ENCODE measurements at places on chromosomes 7 and 10.
A peak's percentile ranks its signal among the peaks of the same experiment; 100 is the strongest.

GRCh38 chr7:105640956-105641810, 59.9 kb upstream of the EFCAB10 start:
- no peak for DNase-seq

GRCh38 chr10:6674291-6674690, 94.2 kb upstream of the PRKCQ start:
- DNase-seq: no peak

GRCh38 chr10:114308531-114309363, 69.7 kb downstream of the VWA2 start:
- no peak for DNase-seq

DNA sequence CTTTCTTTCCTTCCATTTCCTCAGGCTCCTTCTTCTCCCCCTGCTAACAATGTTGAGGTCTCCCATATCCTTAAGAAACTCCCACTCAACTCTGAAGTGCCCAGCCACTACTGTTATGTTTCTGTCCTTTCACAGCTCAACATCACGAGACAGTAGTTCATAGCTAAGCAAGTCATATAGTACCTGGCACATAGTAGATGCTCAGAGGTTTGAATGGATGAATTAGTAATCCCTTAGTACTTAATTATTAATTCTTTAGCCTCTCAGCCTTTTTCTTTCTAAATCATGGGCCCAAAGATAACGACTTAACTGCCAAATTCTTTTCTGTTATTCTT, 22.6 kb downstream of the CSGALNACT2 start:
- no peak for DNase-seq

- no peak for DNase-seq
Measured at GRCh38 chr7:100629117-100629716, 12.1 kb downstream of the TFR2 start.

GRCh38 chr7:8442814-8443304, 9.4 kb downstream of the NXPH1 start:
- DNase-seq: no peak

DNA sequence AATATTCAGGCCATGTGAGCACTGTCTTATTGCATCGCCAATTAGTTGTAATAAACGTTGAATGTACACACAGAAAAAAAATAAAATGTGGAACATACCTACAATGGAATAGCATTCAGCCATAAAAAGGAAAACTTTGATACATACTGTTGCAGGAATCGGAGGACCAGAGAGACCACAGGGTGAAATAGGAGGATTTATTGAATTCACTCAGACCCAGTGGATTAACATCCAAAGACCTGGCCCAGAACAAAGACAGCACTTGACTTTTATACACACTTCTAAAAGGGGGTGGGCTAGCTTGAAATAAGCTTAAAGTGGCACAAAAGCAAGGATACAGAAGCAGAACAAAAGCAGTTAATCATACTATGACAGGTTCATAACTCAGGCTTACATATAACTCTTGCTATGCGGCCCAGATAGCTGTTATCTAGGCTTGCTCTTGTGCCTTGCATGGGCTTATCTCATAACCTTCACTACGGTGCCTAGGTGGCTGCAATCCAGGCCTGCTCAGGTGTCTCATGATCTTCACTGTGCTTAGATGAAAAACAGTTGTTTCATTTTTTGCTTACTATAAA, 292.2 kb upstream of the TAC1 start:
- DNase-seq: no peak

GRCh38 chr10:71948496-71949067, 15.6 kb upstream of the CHST3 start:
- no peak for DNase-seq

- DNase-seq: no peak
Measured at GRCh38 chr10:104127411-104127810, 5.4 kb downstream of the SFR1 start.

DNA sequence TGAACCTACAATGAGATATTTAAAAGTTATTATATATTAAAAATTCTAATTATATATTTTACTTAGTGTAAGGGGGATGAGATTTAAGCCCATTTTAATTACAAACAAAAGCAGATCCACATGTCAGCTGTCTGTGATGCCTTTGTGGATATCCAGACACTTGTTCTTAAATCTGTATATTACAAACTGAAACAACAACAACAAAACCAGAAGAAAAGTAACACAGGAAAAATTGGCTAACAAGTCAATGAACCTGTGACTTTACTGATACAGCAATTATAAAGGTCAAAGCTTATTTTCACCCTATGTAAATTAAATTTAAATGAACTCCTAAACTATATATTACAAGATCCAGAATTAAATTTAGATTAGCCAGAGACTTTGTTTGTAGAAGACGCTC, 222.7 kb downstream of the CHCHD3 start:
- DNase-seq: no peak

DNA sequence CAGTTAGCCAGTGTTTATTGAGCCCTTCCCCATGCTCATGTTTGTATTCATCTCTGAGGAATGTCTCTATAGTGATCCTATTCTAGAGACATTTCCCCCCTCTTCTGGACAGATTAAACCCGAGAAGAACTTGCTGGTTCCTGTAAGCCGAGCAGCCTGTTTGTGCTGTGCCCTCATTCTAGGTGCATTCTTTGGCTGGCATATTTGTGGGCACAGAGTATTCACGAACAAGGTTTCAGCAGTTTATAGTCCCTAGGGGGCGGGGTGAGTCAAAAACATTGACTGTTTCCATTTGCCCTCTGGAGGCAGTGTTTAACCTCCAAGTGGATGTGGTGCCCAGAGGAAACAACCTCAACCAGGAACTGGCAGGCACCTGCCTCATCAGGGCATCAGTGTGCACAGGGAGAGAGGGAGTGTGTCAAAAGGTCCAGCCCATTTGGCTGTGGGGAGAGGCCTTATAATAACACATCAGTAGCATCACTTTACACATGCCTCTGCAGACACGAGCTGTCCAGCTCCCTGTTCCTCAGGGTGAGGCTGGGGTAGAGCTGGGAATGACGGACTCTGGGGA, 273.3 kb upstream of the LRGUK start:
- DNase-seq: no peak

DNA sequence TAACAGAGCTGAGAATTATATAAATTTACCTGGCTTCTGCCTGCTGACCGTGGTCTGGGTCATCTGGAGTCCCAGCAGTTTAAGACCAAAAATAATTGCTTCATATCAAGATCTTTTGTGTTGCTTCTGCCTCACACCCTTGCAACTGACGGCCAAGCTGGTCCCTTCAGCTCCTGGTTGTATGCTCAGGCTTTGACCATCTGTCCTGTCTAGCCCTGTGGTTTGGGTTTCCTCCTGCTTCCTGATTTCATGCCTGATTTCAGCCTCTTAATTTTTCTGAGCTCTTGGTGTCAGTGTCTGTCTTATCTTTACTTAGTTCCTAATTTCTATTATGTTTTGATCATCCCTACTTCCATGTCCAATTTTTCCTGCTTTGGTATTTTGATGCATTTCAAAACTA, 87.9 kb upstream of the PLXDC2 start:
- no peak for DNase-seq

- DNase-seq: no peak
Measured at GRCh38 chr10:74342991-74343390, 192.0 kb downstream of the ADK start.

- DNase-seq: no peak
Measured at GRCh38 chr10:110762849-110763211, 108.9 kb upstream of the PDCD4 start.

DNA sequence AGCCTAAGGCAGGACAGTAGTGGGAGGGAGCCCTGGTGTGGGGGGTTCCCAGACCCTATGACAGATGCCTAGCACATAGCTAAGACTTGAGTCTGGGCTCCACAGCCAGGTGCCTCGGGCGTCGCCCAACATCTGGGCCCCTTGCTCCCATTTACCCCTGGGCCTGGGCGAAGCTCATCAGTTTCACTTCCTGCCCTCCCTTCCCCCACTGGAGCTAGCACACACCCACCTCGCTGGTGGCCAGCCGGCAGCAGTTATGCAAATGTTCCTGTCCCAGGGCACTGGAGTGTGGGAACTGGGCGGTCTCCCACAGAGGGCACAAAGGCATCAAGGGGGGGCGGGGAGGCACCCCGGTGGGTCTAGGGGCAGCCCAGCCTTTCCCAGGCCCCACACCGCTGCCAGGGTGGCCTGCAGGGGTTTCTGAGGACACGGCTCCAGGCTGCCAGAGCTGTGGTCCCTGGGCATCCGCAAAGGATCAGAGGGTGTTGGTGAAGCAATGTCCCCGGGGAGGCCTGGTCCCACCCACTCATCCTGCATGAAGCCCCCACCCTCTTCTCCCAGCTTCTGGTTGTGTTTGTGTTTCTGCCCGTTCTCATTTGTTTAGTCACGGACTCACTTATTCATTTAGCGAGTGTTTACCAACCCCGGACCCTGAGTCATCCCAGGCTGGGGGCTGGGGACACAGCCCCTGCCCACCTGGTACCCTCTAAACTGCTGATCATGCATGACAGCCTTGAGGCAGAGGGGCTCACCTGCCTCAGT, 20.4 kb downstream of the SH2B2 start:
- peak; percentile 84 for DNase-seq

GRCh38 chr7:79084423-79084822, 369.0 kb downstream of the MAGI2 start:
- DNase-seq: no peak

- DNase-seq: no peak
Measured at GRCh38 chr10:69734797-69735468, 66.8 kb upstream of the COL13A1 start.

DNA sequence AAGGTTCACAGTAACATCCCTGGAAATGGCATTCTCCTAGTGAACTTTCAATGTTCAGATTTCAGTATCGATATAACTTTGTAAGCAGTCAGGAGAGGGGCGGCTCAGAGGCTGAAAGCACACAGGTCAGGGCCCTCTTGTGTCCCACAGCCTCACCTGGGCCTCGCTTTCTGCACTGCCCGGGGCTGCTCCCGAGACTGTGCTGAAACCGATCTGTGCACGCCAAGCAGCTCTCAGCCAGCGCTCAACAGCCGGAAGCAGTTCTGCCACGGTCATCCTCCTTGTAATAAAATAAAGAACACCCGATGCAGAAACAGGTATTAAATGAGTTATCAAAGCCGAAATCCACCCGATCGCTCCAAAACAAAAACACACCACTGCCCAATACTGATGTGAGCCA, 106.0 kb downstream of the DIP2C start:
- no peak for DNase-seq

DNA sequence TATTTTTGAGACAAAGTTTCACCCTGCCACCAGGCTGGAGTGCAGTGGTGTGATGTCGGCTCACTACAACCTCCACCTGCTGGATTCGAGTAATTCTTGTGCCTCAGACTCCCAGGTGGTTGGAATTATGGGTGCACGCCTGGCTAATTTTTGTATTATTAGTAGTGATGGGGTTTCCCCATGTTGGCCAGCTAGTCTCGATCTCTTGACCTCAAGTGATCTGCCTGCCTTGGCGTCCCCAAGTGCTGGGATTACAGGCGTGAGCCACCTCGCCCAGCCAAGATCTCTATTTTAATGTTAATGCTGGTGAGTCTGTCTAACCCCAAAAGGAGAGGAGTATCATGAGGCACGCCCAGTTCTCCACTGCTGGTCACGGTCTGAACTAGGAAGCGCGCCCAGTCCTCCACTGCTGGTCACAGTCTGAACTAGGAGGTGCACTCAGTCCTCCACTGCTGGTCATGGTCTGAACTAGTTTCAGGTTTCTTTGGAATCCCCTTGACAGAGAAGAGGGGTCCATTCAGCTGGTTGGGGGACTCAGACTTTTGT, 5.6 kb upstream of the LRRC27 start:
- DNase-seq: no peak

GRCh38 chr10:22984066-22984465, 56.2 kb downstream of the ARMC3 start:
- no peak for DNase-seq

DNA sequence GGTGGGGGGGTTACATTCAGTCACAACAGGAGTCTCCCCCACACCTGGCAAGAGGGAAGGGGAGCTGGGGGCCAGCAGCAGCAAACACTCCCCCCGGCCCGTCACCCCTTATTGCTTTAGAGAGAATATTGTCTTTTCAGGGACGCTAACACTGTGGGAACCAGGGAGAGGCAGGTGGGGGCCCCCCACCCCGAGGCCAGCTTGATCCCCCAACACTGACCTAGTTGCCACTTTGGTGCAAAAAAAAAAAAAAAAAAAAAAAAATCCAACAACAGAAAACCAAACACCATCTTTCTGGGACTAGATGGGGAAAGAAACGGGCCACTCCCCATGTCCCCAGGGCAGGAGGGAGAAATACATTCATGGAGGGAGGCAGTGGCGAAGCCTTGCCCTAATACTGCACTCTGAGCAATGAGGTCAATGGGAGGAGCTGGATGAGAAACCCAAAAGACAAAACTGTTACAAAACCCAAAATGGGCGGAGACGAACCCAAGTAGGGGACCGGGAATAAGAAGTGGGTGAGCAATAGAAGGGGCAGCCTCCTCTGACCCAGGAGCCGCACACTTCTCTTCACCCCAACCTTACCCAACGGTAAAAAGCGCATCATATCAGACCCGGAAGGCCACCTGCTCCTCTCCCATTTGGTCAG, 6.5 kb downstream of the GNB2 start:
- DNase-seq: no peak

DNA sequence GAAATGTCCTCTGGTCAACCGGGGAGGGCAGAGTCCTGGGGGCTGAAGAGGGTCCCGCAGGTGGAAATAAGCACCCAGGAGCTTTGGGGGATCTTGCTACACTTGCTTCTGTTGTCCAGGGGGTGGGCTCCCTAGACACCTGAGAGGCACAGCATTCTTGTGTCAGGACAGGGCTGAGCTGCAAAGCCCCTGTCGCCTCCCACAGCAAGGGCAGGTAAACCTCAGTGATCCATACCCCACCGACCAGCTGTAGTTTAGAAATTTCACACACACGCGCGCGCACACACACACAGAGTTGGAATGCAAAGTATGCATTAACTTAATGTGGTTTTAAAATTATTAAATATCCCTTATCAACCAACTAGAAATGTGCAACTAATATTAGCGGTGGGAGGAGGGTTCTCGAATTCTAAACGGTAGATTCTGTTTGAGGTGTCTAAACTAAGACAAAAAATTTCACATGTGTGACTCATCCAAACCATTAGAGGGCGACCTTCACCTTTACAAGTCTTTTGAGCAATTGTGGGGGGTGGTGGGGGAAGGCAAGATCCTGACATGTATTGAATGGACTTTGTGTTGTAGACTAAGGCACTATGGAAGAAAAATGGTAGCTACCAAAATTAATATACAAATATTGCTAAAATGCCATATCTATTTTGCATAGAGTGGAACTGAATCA, 34.3 kb upstream of the PTF1A start:
- DNase-seq: no peak

- no peak for DNase-seq
Measured at GRCh38 chr10:10826125-10826524, 191.5 kb upstream of the CELF2 start.

Measured in CD4-positive, alpha-beta T cell treated with Interferon gamma for 1 hour (primary cell).